ENCODE measurements at places on chromosomes 12 and 14. TPM values are rescaled to one million over a fixed set of nuclear protein-coding genes. Genes with fewer than 3 reads are reported as not detected.

FAM90A1 gene
- not detected for total RNA-seq

HCAR2 gene
- not detected for total RNA-seq

CEBPE gene
- total RNA-seq, result not detected

ATL1 gene
- total RNA-seq, result 10.7 TPM

RNFT2 gene
- total RNA-seq, result 2.3 TPM

SLC41A2 gene
- total RNA-seq, result 32.3 TPM

GRCh38 chr14:69249603-69250002 is 10.4 kb upstream of the GALNT16 start:
- no peak for DNase-seq

DNA sequence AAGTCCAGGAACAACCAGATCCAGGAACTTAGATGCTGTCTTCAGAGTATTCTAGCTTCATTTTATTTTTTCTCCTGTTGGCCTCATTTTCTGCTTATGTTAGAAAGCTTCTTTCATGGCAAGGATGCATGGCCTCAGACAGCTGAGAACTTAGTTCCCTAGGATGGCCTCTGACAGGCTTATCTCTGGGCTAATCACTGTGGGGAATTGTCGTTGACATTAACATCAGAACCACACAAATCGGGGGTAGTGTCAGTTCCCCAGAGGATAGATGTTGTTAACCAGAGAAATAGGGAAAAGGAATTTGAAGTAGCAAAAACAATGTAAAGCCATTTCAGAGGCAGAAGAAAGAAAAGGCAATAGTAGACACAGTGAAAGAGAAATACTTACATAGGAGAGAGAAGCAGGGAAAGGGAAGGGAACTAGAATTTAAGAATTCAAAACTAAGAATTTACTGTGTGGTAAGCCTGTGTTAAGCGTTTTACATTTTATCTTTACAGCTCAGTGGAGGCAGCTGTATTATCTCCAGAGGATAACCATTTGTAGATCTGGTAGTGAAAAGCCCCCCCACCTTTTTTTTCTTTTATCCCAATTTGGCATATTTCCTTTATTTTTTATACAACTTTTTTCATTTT is 21.8 kb downstream of the FUT8 start:
- peak; percentile 28 for DNase-seq

- no peak for DNase-seq
Observed at GRCh38 chr12:128338386-128339125, 71.6 kb downstream of the TMEM132C start.

- DNase-seq, result no peak
Observed at GRCh38 chr14:56956182-56956581, 145.9 kb upstream of the OTX2 start.

DNA sequence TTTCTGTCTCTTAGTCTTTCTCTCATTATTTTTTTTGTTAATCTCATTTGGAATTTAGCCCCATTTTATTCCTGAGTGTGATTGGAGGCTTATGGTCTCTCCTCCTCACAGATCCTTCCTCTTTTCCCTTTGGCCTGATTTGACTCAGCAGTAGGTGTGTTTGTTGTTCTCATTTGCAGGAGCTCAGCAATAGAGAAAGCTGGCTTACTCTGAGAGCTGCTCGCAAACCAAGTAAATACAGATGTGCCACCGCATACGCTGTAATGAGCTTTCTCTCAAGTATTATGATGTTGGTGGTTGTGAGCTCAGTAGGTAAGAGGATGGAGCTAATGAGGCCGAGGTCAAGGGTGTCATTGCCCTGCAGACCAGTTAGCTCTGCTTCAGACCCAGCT is 206.5 kb downstream of the ETV6 start:
- no peak for DNase-seq

- DNase-seq, result no peak
Observed at GRCh38 chr12:113328368-113328889, 6.5 kb downstream of the SLC8B1 start.

GRCh38 chr12:124668602-124669001 is 101.2 kb upstream of the NCOR2 start:
- DNase-seq, result peak; percentile 67
